ENCODE measurements at places on chromosomes 7 and 10.

DNA sequence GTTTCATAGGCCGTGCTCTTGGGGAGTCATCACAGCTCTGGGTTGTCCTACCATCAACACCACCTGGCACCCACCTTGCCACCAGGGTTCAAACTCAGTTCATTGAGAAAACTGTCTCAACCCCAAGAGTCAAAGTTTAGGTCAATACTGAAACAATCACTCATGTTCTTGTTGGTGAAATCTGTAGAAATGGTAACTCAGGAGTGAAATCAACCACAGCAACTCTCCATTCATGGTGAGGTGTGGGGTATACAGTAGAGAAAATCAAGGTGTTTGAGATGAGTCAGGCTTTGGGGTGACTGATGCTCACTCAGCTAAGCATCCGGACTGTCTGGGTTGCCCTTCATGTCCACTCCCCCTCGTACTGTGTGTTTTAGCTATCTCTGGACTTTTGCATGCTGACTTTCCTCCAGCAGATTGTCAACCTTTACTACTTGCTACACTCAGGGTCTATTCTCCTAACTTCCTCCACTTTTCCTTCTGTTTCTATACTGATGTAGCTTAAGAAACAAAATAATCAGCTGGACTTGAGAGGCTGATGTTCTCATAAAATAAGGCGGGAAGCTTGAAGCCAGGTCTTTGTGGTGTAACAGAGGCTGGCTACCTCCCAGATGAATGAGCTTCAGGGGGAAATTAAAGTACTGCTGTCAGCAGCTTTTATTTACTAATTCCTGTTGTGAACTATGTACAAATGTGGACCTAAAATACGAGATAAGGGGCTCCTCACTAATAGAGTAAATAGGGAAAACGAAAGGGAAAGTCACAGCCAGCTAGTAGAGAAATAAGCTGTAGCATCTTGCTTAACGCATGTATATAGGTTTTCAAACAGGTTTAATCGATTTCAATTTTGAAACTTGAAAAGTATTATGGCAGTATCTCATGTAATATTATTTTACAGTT lies 173.6 kb upstream of the AKR1E2 start:
- no peak for DNase-seq

DNA sequence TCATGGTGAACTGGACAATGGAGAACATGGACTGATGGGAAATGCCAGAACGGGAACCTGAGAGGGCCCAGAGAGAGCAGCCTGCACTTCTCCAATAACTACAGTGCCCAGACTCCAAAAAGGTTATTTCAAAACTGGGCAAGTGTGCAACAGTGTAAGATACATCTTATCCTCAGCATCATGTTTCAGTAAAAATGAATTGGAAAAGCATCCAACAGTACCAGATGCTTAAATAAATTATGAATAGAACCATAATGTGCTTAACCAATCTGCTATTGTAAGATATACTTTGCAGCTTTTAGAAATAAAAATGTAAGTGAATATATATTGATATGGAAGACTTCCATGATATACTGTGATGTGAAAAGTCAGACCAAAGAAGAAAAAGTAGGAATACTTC lies 303.3 kb downstream of the GRID1 start:
- no peak for DNase-seq

DNA sequence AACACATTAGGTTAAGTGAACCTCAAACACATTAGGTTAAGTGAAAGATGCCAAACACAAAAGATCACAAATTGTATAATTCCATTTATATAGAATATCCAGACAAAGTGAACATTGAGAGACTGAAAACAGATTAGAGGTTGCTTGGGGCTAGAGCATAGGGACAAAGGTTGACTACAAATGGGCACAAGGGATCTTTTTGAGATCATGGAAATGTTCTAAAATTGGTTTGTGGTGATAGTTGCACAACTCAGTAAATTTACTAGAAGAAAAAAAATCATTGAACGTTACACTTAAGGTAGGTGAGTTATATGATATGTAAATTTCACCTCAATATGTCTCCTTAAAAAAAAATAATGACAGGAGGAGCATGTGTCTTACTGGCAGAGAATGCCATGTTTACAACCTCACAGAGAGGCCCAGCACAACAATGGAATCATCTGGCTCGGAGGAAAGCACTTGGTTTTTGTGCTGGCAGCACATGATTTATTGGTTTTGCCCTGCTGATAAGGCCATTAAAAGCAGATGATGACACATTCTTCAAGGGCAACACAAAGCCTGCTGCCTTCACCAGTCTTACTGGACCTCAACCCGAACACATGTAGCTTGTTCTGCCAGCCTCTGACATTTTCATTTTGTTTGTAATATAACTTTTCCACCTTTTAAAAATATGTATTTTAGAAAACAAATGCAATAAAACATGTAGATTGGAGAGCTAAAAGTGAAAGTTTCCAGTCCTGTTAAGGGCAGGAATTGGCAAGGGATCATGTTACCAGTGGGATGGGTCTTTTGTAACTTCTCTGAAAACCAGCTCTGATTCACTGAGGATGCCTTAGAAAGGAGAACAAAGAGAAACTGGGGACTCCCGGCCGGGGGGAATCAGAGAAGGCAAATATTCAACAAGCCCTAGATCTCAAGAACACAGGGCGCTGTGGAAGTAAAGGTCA lies 11.9 kb upstream of the LMOD2 start:
- no peak for DNase-seq

GRCh38 chr10:4046030-4046429 lies 261.0 kb upstream of the KLF6 start:
- DNase-seq = no peak

DNA sequence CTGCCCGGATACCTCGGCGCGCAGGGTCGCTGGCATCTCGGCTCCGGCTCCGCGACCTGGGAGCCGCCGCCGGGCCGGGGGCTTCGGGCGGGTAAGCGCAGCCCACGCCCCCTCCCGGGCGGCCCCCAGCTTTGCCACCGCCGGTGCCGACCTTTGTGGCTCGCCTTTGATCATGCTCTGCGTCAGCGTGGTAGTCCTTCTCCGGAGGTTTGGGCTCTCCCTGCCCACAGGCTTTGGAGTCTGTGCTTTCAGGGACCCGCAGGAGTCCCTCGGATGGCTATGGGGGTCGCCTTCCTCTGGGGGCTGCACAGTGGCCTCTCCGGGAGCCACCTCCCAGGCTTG lies 7.3 kb downstream of the ATP6V1F start:
- no peak for DNase-seq

DNA sequence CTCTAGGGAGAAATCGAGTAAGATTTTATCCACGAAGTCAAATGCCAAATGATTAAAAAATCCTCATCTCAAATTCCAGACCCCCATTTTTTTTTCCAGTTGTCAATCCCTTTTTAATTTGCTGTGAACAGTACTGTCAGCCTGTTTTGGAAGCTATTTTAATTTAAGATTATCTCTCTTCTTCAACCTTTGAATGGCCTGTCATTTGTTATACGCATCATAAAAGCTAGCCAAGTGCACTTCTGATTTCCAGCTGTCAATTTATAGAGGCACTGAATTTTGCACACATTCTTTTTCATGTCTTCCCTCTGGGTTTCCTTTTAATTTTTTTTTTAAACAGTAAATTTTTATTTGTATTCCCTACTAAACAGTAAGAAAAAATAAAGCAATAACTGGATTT lies 336.4 kb upstream of the HGF start:
- DNase-seq = no peak

GRCh38 chr7:19024261-19024660 lies 93.2 kb downstream of the TWIST1 start:
- DNase-seq = no peak

DNA sequence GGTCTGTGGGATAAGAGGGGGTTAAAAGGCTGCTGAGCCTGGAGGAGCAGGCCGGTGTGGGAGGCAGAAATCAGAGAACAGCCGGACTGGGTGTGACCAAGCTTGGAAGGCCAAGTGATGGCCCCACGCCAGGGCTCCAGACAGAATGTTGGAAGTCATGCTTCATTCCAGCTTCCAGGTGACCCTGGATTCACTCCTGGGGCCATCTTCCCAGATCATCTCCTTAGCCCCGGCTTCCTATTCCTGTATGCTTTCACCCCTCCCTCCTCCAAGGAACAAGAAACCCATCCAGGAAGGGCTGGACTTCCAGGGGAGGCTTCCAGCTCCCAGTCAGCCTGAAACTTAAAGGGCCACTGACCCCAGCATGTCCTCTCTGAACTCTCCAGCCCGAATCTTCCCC lies 1.0 kb downstream of the INMT start:
- DNase-seq = no peak

GRCh38 chr7:13448243-13448642 lies 541.2 kb downstream of the ETV1 start:
- DNase-seq = no peak

DNA sequence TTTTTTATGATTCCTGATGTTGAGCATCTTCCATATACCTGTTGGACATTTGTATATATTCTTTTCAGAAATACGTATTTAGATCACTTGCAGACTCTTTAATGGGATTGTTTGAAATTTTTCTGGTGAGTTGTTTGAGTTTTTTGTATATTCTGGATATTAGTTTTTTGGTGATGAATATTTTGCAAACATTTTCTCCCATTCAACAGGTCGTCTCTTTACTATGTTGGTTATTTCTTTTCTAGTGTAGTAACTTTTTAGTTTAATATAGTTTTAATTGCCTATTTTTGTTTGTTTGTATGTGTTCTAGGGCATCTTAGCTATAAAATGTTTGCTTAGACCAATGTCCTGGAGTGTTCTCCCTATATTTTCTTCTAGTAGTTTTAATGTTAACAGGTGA lies 72.7 kb downstream of the ZWINT start:
- no peak for DNase-seq

GRCh38 chr10:97481071-97481470 lies 17.2 kb downstream of the MMS19 start:
- no peak for DNase-seq
